Osteocyte (in vitro differentiated cells): ENCODE measurements at places on chromosomes 6 and 20. TPM values are rescaled to one million over a fixed set of nuclear protein-coding genes. Genes with fewer than 3 reads are reported as not detected.
A peak's percentile ranks its signal among the peaks of the same experiment; 100 is the strongest.

- peaks cover 1% of the 10 kb centered on the region for H3K4me1 ChIP-seq
- H3K27me3 ChIP-seq, result peaks cover 25% of the 10 kb centered on the region
- peak; percentile 93 for DNase-seq
- H3K36me3 ChIP-seq, result no peaks in the 10 kb centered on the region
- no peak overlapping the region for H3K4me3 ChIP-seq
Observed at GRCh38 chr20:43749734-43750294, 23.0 kb upstream of the GTSF1L start.

DNA sequence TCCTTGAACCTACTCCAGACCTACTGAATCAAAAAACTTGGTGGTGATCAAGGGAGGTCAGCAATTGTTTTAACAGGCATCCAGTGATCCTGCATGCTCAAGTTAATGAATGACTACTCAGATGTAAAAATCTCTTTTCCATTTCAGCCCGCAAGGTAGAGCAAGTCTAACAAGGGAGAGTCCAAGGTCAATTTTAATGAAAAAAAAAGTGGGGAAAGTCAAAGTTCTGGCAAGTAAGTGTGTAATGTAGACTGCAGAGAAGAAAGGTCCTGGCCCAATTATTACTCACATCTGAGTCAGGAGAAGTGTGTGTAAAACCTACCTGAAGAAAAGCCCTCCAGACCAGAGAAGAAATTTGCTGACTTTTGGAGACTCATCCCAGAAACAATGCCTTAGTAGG is 193.5 kb downstream of the UBE3D start:
- H3K4me1 ChIP-seq, result peaks cover 30% of the 10 kb centered on the region
- no peaks in the 10 kb centered on the region for H3K27me3 ChIP-seq
- no peaks in the 10 kb centered on the region for H3K36me3 ChIP-seq
- DNase-seq, result no peak
- no peak overlapping the region for H3K27ac ChIP-seq
- no peak overlapping the region for H3K4me3 ChIP-seq

Gene IL17A
- not detected in 2 replicates for total RNA-seq

Gene ASF1A
- 23.7 and 24.9 TPM in 2 replicates for total RNA-seq

Gene EMILIN3
- total RNA-seq, result 1.5 and 2.1 TPM in 2 replicates

Gene WFDC5
- total RNA-seq, result not detected in 2 replicates

Gene TFB1M
- 14.1 and 19.1 TPM in 2 replicates for total RNA-seq

DNA sequence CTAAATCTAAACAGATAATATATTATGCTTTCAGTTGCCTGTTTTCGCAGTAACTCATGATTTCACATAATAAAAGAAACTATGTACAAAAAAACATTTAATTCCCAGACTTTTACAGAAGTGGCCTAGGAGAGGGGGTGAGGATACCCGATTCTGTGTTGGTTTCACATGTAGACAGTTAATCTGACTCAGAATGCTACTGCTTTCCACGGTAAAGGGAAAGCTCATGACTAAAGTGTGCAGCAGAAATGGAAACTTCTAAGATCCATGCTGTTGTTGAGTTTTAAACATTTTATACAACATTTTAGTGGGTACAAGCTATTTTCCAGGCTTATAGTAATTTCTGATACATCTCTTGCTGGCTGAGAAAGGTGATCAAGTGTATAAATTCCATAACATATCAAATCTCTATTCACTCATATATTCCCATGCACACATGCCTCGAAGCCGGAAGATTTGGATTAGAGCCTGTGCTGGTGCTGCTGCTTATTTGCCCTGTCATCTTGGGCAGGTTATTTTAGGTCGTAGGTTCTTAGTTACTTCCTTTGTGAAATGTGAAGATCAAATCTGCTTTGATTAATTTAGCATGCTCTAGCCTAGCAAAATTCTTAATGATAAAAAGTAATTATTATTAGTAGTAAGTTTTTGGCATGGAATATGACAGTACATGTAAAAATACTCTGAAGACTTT is 896.7 kb upstream of the MAP3K7 start:
- H3K4me3 ChIP-seq, result no peak overlapping the region
- H3K27ac ChIP-seq, result no peak overlapping the region
- DNase-seq, result no peak
- no peaks in the 10 kb centered on the region for H3K27me3 ChIP-seq
- no peaks in the 10 kb centered on the region for H3K36me3 ChIP-seq
- H3K4me1 ChIP-seq, result peaks cover 13% of the 10 kb centered on the region

- no peaks in the 10 kb centered on the region for H3K36me3 ChIP-seq
- H3K27me3 ChIP-seq, result no peaks in the 10 kb centered on the region
- H3K4me1 ChIP-seq, result no peaks in the 10 kb centered on the region
- no peak overlapping the region for H3K27ac ChIP-seq
Observed at GRCh38 chr20:12595841-12596240, 412.9 kb upstream of the SPTLC3 start.

Gene SNRPB2
- total RNA-seq, result 57.6 and 58.4 TPM in 2 replicates

- H3K27ac ChIP-seq, result no peak overlapping the region
- no peak overlapping the region for H3K4me3 ChIP-seq
- H3K4me1 ChIP-seq, result no peaks in the 10 kb centered on the region
- H3K27me3 ChIP-seq, result no peaks in the 10 kb centered on the region
- no peaks in the 10 kb centered on the region for H3K36me3 ChIP-seq
- DNase-seq, result no peak
Observed at GRCh38 chr20:55424968-55425367, 580.4 kb downstream of the CBLN4 start.

DNA sequence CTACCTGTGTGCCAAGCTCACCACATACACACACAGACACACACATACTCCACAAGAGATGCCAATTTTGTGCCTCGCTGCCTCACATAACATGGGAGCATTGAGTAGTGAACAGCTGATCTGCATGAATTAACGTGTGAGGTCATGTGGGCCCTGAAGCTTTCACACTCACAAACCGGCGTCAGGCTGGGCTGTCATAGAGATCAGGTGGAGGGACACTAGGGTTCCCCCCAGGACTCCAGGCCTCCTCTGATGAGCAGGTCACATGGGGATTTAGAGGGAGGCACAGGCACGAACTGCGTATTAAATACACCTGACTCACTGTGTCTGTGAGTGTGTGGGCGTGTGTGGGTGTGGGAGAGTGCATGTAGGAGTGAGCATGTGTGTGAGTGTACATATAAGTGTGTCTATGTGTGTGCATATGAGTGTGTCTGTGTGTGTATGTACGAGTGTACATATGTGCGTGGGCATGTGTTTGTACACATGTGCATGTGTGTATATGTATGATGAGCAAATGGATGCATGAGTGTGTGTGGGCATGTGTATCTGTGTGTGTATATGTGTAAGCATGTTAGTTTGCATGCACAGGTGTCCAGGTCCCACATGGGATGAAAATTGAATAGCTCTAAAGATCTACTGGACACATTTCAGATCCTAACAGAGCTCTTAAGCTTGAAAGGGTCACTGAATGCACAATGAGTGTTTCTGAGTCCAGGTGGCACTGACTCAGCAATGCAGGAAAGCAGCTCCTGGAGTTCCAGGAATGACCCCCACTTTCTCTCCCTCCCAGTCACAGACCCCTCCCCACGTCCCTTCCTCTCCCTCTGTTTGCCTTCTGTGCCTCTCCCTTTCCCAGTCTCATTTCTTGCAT is 336.6 kb downstream of the PREX1 start:
- no peak overlapping the region for H3K27ac ChIP-seq
- no peaks in the 10 kb centered on the region for H3K4me1 ChIP-seq
- peaks cover 26% of the 10 kb centered on the region for H3K27me3 ChIP-seq
- no peaks in the 10 kb centered on the region for H3K36me3 ChIP-seq
- DNase-seq, result no peak

DNA sequence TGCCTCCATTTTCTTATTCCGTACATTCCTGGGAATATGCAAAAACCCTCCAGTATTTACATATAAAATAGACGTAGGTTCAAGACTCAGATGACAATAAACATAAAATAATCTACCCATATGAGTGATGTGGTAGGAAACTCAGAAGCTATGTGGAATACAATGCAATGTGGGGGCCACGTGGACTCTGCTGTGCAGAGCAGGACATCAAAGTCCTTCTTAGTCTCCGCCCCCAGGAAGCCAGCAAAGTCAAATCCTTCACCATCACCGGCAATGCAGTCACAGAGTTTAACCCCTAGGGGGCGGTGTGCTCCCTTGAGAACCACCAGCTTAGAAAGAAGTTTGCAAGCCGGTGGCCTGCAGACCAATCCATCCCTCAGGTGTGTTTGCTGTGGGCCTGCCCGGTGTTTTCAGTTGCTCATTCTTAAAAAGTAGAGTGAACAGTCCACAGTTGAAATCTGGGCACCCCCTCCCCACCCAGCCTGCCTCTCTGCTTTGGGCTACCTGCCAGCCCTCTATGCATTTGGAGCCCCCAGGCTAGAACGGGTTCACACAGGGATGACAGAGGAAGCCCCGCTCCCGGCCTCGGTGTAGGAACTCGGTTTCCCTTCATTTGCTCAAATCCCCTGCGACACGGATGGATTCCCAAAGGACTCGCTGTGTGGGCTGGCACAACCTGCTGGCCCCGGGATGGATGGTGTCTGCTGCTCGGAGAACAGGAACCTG is 59.9 kb downstream of the SULF2 start:
- peaks cover 16% of the 10 kb centered on the region for H3K4me1 ChIP-seq
- peaks cover 24% of the 10 kb centered on the region for H3K27me3 ChIP-seq
- DNase-seq, result peak; percentile 89
- H3K4me3 ChIP-seq, result no peak overlapping the region

- H3K4me3 ChIP-seq, result peak overlapping the region; percentile 93
- peaks cover 10% of the 10 kb centered on the region for H3K36me3 ChIP-seq
- DNase-seq, result peak; percentile 70
- H3K27ac ChIP-seq, result peak overlapping the region; percentile 94
- peaks cover 54% of the 10 kb centered on the region for H3K4me1 ChIP-seq
- H3K27me3 ChIP-seq, result no peaks in the 10 kb centered on the region
Observed at GRCh38 chr6:158642097-158642601, 2.4 kb downstream of the DYNLT1 start.

GRCh38 chr6:165223101-165223500 is 86.3 kb downstream of the C6orf118 start:
- H3K4me3 ChIP-seq, result no peak overlapping the region
- no peaks in the 10 kb centered on the region for H3K36me3 ChIP-seq
- H3K4me1 ChIP-seq, result no peaks in the 10 kb centered on the region

Gene C6orf15
- not detected in 2 replicates for total RNA-seq

Gene PEX7
- 5.2 and 6.3 TPM in 2 replicates for total RNA-seq

Gene BIRC7
- not detected in 2 replicates for total RNA-seq

DNA sequence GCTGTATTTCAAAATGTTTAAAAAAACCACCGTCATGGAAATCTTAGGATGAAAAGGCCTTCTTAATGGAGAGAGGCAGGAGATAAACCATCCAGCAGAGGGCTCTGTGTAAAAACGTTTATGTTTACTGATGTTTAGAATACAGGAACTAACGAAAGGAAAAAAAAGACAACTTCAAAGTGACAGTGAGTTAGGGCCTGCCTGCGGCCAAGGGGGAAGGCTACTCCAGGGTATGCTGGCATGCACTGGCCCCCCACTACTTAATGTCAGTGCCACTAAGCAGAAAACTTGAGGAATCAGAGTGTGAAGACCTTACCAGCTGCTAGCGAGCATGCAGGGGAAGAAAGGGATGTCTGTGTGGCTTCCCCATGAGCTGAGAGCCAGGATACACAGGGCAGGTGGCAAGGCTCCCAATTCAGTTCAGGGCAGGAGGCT is 47.7 kb downstream of the AKAP7 start:
- H3K4me3 ChIP-seq, result no peak overlapping the region
- H3K27me3 ChIP-seq, result no peaks in the 10 kb centered on the region
- H3K27ac ChIP-seq, result no peak overlapping the region
- H3K36me3 ChIP-seq, result peaks cover 10% of the 10 kb centered on the region
- H3K4me1 ChIP-seq, result peaks cover 4% of the 10 kb centered on the region

Gene RAD21L1
- not detected in 2 replicates for total RNA-seq

DNA sequence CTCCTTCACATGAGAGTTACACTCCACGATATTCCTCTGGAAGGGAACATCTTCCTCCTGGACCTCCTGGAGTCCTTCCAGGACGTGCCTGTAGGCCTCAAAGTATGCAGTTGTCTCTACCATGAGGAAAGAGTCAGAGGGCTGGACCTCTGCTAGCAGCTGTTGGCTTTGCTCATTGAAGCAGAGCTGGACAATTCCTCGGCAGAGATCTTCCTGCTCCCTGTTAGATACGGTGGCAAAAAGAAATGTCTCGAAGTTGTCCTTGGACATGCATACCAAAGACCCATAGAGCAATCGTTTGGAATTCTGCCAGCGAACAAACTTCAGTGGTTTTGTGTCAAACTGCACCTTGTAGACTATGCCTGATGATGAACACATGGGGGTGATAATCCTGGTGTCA is 7.7 kb downstream of the ZNFX1 start:
- peaks cover 35% of the 10 kb centered on the region for H3K4me1 ChIP-seq
- no peak for DNase-seq
- no peaks in the 10 kb centered on the region for H3K27me3 ChIP-seq
- H3K36me3 ChIP-seq, result peaks cover 59% of the 10 kb centered on the region
- H3K27ac ChIP-seq, result no peak overlapping the region
